Fibroblast of lung (primary cell): ENCODE measurements at places on chromosomes 13 and 19.

- DNase-seq, result peak; percentile 51
Observed at GRCh38 chr19:37654629-37655300, 500 bp downstream of the ZFP30 start.

- peak; percentile 26 for DNase-seq
Observed at GRCh38 chr19:33156334-33156733, 24.4 kb downstream of the WDR88 start.

DNA sequence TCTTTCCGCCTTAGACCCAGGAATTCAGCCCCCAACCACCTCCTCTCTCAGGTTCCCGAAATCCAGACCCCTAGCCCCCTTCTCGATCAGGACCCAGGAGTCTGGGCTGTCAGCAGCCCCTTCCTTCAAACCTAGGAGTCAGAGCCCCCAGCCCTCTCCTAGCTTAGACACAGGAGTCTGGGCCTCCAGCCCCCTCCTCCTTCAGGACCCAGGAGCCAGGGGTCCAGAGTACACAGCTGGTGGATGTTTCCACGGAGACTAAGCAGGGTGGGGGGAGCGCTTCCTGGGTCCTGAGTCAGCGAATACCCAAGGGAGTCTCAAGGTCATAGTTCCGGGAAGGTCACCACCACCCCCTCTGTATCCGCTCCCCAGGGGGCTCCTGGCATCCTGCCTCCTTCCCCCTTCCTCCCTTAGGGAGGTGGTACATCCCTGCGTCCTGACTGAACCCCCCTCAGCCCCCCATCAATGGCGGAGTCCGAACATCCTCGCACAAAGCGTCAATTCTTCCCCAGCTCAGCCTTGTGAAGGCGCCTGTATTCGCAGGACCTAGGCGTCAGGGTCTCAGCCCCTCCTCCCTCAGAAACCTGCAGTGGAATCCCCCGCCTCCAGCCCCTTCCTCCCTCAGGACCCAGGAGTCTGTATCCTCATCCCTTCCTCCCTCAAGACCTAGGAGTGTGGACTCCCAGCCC, 4.6 kb downstream of the CADM4 start:
- no peak for DNase-seq

GRCh38 chr13:108733022-108733560, 103.7 kb downstream of the MYO16 start:
- no peak for DNase-seq

- DNase-seq, result no peak
Observed at GRCh38 chr19:53655042-53655665, 23.4 kb downstream of the DPRX start.

GRCh38 chr13:99459099-99459850, 42.0 kb upstream of the TM9SF2 start:
- no peak for DNase-seq

DNA sequence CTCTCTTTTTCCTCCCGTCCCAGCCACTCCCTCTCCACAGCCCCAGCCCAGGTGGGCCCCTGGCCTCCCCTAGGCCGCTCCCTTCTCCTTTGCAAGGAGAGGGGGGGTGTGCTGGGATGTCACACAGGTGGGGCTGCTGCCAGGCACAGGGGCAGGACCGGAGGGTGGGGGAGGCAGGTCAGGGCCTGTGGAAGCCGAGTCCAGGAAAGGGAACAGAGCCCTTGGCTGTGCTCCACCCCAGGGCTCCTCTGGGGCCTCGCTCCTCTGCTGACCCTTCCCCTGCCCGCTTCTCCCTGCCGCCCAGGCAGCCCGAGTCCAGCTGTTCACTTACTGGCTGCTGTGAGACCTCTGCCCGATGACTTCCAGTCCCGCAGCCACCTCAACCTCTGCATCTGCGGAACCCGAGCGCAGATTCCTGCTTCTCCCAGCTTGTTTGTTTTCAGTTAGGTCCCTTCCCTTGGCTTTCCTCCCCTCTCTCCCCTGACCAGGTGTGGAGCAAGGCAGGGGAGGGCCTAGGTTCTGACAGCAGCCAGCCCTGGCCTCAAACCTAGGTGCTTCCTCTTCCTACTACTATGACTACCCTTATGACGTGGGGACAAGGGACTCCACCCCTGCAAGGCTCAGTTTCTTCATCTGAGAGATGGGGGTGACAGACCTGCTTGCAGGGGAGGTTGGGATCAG, 850 bp upstream of the KLK11 start:
- no peak for DNase-seq

- DNase-seq, result no peak
Observed at GRCh38 chr19:2039959-2040646, 10.9 kb downstream of the MKNK2 start.

- DNase-seq, result no peak
Observed at GRCh38 chr13:46799139-46799538, 2.2 kb upstream of the ESD start.

DNA sequence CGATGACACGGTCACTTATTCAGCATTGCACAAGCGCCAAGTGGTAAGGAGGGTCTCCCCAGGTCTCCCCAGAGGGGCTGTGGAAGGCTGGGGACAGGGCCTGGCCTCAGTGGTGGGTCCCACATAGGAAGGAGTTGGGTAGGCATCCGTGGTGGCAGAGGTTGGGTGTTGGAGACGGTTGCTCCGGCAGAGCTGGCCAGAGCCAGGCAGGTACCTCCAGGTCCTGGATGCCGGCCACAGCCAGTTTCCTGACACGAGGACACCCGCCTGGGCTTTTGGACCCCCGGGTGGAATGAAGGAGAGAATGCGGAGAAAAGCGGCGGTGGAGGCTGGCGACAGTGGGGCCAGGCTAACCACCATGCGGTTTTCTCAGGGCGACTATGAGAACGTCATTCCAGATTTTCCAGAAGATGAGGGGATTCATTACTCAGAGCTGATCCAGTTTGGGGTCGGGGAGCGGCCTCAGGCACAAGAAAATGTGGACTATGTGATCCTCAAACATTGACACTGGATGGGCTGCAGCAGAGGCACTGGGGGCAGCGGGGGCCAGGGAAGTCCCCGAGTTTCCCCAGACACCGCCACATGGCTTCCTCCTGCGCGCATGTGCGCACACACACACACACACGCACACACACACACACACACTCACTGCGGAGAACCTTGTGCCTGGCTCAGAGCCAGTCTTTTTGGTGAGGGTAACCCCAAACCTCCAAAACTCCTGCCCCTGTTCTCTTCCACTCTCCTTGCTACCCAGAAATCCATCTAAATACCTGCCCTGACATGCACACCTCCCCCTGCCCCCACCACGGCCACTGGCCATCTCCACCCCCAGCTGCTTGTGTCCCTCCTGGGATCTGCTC, 1.3 kb upstream of the FFAR1 start:
- DNase-seq, result no peak

- peak; percentile 11 for DNase-seq
Observed at GRCh38 chr19:9144920-9145319, 4.7 kb downstream of the ZNF317 start.

GRCh38 chr19:19860756-19861390, 4.8 kb upstream of the ZNF253 start:
- DNase-seq, result no peak

DNA sequence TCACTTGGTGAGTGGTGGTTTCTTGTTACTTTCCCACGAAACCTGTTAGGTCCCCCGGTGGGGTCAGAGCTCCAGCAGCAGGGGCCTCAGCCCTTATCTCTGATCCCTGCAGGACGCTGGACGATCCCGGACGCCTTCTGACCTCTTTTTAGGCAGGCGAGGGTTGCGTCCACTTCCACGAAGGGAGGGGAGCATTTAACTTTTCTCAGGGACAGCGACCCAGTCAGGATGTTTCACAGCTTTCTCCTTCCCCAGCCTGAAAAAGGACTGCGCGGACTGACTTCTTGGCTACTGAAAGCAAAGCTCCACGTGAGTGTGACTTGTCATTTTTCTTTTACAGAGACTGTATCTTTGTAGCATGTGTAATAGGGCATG, 692 bp downstream of the ZNF234 start:
- peak; percentile 44 for DNase-seq

DNA sequence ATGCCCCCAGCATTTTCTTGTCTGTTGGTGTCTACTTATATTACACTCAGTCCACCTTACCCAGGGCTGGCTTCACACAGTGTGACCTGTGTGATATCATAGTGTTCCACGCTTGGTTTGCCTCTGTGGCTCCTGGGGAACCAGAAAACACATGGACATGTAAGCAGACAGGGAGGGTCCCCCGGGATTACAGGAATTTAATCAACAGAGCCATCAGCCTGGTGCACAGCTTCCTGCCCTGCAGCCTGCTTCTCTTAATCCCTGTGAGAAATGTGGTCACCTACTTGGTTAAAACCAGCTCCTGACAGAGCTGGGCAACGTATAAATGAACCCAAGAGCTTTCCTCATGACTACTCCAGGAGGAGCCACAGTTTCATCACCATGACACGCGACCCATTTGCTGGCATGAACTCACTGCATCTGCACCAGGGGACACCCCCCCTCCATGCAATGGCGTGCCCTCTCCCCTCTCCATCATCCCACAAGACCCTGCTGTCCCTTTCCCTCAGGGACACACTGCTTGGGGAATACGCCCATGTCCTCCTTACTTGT, 152.1 kb downstream of the UQCRFS1 start:
- no peak for DNase-seq

DNA sequence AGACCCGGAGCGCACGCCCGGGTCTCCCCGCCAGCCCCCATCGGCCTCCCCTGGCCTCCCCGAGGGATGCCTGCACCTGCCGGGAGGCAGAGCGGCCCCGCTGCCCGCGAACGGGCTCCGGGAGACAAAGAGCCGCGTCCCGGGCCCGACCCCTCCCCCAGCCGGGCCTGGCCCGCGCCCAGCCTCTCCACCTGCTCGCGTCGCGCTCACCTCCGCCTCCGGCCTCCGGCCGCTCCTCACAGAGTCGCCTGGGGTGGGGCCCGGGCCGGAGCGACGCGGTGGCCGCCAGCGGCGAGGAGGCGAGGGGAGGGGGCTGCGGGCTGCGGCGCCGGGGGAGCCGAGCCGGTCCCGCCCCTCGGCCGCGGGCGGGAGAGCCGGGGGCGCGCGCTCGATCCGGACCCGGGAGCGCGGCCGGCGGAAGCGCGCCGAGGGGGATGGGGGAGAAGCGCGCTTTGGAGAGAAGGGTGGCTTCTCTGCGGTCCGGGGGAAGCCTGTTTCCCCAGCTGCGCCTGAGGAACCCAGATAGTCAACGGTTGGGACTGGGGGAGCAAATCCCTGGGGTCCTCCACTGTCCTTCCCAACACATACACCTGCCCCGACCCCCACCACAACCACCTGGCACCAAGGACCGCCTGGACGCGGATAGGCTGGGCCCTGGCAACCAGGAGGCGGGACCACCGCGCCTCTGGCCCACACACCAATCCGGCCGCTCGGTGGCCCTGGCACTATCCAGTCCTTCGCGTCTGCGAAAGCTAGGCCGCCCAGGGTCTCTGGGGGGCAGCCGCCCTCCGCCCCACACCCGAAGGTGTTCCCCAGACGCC, at the start of gene PRR36:
TSS of gene PRR36 (minus strand) at position 315 of the 821 bp plus-strand sequence. CDS start 701 bp downstream, outside the sequence.
- no peak for DNase-seq

DNA sequence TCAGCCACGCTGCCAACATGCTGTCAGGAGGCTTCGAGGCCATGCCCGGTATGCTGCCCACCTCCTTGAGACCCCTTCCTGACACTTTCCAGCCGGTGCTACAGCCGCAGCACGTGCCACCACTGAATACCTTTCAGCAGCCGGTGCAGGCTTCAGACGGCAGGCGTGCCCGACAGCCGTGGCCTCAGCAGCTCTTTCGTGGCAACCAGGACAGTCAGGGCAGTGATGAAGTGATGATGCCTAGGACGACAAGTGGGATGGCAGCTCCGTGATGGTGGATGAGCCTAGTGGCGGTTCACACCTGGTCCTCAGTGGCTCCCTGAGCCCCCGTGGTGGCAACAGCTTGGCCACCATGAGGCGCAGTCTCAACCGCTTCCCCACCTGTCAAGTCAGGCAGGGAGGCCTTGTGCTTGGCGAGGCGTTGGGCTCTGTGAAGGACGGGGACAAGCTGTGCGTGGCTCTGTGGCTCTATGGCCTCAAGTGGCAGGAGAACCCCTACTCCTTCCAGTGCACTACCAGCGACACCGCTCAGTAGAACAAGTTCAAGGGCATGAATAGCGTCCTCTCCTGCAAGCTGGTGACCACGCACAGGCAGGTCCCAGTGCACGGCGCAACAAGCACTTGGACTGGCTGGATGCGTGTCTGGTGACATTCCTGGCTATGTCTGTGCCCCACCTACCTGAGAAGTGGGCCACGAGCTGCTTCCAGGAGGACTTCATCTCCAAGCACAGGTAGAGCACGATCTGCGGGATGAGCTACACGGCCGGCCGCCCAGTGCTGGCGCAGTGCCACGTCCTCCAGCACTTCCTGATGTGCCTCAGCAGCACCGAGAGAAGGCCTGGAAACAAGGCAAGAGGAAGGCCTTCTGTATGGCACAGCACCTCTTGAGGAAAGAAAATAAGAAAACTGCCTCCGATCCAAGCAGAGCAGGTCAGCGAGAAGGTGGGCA, 18.2 kb upstream of the ZNF14 start:
- no peak for DNase-seq

GRCh38 chr19:1042689-1043511, 3.0 kb downstream of the ABCA7 start:
- DNase-seq, result peak; percentile 22

DNA sequence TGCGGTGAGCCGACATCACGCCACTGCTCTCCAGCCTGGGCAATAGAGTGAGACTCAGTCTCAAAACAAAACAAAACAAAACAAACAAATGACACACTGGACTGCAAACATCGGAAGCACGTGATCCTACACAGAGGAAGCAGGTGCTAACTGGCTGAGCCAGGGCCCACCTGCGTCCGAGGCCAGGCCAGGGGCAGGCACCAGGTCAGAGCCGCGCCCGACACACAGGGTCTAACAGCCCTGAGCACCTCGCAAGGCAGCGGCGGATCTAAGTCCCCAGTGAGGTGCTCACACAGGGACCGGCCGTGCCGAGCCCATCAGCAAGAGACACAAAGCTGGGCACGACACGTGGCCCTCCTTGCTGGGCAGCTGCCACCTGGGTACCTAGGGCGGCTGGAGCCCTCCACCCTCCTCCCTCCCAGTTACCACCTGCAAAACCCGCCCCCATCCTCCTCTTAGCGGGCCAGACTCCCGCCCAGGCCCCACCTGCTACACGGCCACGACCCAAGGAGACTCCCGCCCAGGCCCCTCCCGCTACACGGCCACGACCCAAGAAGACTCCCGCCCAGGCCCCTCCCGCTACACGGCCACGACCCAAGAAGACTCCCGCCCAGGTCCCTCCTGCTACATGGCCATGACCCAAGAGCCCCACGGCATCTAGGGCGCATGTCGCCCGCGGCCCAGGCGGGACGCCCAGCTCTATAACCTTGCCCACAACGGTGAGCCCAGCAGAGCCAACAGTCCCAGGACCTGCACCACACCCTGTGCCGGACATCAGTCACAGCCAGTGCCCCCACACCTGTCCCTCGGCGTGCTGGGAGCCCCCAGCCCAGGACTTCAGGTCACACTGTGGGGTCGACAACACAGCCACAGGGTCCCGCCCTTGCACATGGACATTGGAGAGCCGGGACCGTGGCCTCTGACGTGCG, 15.6 kb downstream of the AP3D1 start:
- DNase-seq, result no peak

GRCh38 chr13:70874636-70875035, 766.4 kb upstream of the KLHL1 start:
- DNase-seq, result no peak

- no peak for DNase-seq
Observed at GRCh38 chr19:7489609-7490044, 792 bp upstream of the PEX11G start.
